Amygdala (tissue), 56 donors: ENCODE measurements at places on chromosomes 3 and 15.

GRCh38 chr15:66964791-66965190, 100.6 kb upstream of the SMAD3 start:
- DNase-seq = no peak

DNA sequence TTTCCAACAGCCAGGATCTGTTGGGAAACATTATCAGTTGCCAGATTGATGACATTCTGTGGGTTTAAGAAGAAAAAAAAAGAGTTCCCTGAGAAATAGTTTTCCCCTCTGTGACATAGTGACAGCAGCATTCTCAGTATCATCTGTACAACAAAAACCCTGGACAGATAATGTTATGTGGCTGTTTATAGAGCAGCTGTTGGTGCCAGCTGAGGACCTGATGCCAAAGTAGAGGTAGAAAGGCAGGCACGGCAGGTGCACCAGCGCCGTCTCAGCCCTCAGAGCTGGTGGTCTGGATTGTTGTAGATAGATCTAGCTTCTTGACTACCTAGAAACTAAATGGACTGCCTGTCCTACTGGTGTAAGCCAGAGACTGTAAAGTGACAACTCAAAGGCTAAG, 56.2 kb upstream of the FILIP1L start:
- no peak for DNase-seq

DNA sequence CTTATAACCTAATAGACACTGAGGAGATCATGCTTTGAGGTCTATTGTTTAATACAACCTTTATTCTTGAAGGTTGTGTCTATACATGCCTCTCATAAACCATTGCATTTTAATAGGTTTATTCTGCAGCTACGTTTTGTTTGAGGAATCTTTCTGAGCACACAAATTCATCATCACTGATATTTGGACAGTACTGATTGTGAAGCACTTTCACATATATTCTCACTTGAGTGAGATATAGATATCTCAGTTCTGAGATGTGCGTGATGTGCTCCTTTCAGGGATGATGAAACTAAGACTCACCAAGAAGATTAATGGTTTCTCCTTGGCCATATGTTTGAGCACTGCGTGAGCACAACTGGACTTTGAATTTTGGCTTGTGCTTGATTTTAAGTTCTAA, 374.4 kb downstream of the LPP start:
- DNase-seq = no peak

GRCh38 chr3:194031867-194032635, 103.9 kb upstream of the HES1 start:
- DNase-seq = no peak

DNA sequence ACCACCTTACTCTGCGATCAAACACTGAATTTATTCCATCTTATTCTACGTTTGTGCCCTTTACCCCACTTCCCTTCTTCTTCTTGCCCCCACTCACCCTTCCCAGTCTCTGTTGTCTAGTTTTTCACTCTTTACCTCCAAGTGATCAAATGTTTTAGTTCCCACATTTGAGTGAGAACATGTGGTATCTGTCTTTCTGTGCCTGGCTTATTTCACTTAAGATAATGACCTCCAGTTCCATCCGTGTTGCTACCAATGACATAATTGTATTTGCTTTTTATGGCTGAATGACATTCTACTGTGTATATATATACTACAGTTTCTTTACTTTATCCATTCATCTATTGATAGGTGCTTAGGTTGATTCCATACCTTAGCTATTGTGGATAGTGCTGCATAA, 78.8 kb downstream of the PDCD6IP start:
- no peak for DNase-seq

- DNase-seq = no peak
Observed at GRCh38 chr3:119679874-119680273, 2.7 kb upstream of the COX17 start.

- DNase-seq = no peak
Observed at GRCh38 chr15:62190274-62190673, 25.2 kb upstream of the C2CD4B start.

GRCh38 chr3:194221336-194221735, 85.4 kb downstream of the HES1 start:
- no peak for DNase-seq

GRCh38 chr3:24730173-24730572, 235.5 kb upstream of the THRB start:
- no peak for DNase-seq

- DNase-seq = no peak
Observed at GRCh38 chr3:194243172-194243837, 107.4 kb downstream of the HES1 start.

DNA sequence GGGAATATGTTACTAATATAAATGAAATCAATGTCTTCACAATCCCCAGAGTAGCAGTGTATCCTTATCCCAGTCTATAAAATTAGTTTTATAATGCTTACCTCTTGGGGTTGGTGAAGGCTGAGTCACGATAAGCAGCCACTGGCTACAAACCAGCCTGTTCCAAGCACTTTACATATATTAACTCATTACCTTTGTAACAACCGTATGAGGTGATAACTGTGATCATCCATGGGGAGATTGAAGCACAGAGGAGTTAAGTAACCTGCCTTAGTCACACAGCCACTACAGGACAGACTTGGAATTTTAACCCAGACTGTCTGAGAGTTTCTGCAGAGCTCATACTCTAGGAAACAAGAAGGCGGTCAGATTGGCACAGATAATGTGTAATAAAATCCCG, 43.3 kb upstream of the MITF start:
- no peak for DNase-seq
